ENCODE measurements at places on chromosomes 11 and 22.

GRCh38 chr11:66324664-66325063 is 7.8 kb upstream of the CD248 start:
- DNase-seq, result no peak

- DNase-seq, result no peak
Observed at GRCh38 chr11:69297787-69298266, 3.9 kb downstream of the MYEOV start.

GRCh38 chr11:91173701-91174100 is 950.9 kb upstream of the CHORDC1 start:
- DNase-seq, result no peak

DNA sequence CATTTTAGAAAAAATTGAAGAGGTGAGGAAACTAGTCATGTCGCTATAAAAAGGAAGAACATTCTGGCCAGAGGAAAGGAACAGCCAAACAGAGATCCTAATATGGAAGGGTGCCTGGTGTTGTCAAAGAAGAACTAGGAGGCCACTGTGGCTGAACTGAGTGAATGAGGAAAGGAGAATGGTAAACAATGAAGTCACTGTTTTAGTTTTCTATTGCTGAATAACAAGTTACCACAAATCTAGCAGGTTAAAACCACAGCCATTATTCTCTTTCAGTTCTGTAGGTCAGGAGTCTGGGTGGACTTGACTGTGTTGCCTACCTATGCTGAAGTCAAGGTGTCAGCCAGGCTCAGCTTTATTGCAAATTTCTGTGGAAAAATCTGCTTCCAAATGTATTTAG is 549.3 kb upstream of the CCDC90B start:
- DNase-seq, result no peak

GRCh38 chr22:39363751-39364515 is 14.1 kb downstream of the SYNGR1 start:
- DNase-seq, result no peak

Measured in AG04450 (cell line).